Cerebellar cortex (tissue), 1 donor: ENCODE measurements at places on chromosomes 6 and 20.

- DNase-seq, result peak; percentile 74
These were observed 58.4 kb downstream of the ANKEF1 start for GRCh38 chr20:10093087-10093591.

GRCh38 chr6:84508981-84509380 is 255.4 kb downstream of the TBX18 start:
- no peak for DNase-seq

DNA sequence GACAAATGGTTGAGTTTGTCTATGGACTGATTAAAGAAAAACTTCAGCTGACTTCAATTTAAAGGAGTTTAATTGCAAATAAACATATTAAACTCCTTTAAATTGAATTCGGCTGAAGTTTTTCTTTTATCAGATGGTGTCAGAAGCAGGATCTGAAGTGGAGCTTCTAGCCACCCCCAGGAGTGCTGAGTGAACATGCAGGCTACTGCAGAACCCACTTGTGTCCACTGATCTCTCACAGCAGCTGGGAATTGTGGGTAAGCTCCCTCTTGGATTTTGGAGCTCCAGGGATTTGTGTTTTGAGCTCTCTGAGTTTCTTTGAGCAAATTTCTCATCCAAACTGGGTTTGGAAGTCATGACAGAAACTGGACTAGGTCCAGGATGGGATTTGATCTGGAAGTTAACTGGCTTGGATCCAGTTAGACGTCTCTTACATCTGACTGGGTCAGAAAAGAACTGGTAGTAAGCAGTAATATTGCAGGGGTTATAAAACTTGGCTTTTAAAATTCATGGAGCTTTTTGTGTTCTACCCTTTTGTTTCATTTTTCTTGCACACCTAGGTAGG is 95.8 kb upstream of the UST start:
- DNase-seq, result no peak

- no peak for DNase-seq
These were observed 4.7 kb upstream of the MAP3K4 start for GRCh38 chr6:160986851-160987250.

DNA sequence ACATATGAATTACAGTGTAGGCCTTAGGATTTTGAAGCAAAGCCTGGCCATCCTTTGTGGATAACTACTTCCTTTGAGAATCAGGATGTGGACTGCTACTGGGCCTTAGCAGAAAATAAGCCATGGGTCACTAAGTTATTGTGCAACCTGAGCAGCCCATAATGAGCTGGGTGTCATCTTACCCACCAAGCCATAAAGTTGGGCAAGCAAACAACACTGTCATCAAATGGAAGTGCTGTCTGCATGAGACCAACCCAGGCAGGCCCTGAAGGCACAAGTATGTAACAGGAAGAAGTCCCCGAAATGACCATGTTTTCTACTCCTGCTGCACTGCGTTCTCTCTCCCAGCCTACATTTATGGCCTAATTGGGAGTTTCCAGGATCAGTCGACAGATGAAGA is 205.6 kb upstream of the GGTLC1 start:
- no peak for DNase-seq

- no peak for DNase-seq
These were observed 1.5 kb downstream of the SLC29A1 start for GRCh38 chr6:44224965-44225305.

DNA sequence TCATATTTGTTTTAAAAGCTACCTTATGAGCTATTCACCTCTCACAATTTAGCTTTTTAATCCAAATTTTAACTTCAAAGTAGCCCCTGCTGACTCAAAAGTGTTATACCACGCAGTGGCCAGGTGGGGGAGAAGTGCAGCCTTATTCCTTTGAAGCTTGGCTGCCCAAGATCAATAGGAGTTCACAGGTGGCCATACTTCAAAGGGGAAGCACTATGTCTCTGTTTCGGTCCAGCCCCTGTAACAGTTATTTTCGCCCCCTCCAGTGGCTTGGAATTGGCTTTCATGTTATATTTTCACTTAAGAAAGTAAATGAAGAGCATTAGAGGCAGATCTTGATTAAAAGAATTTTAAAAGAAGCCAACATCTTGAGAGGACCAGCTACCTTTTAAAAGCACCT is 608.4 kb downstream of the EPHA7 start:
- DNase-seq, result peak; percentile 32

GRCh38 chr20:53829724-53830521 is 236.3 kb upstream of the ZNF217 start:
- peak; percentile 31 for DNase-seq

DNA sequence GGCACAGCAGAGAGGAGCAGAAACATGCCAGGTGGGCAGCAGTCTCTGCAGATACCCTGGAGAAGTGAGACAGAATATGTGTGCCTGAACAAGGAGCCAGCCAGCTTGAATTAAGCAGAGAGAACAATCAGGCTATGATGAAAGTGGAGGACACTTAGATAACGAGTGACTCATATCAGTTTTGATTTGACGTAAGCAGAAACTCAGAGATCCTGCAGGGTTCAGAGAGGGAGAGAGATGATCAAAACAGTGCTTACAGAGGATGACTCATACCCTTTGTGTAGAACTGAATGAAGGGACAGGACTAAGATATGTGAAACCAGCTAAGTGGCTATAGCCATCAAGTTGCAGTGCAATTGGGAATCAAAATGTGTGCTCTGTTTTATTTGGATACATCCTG is 300.7 kb downstream of the TENT5A start:
- no peak for DNase-seq
